Cardiac fibroblast (primary cell): ENCODE measurements at places on chromosomes 11 and 22.

DNA sequence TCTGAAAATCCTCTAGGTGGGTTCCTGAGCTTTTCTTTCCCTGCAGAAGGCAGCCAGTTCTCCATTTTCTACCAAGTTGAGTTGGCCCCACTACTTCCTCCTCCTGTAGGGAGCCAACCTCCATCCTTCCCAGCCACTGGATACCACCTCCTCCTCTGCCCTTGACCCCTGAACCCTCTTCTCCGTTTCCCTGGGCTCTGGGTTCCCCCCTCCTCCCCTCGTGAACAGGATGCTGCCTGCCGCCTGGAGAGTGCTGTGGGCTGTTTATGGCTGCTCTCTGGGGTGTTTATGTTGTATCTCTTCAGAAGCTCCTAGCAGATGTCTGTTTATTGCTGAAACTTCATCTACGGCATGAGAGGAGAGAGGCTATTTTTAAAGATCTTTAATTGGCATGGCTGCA, 8.6 kb downstream of the MICAL2 start:
- no peak for DNase-seq

GRCh38 chr22:30705710-30706651, 11.3 kb downstream of the OSBP2 start:
- DNase-seq, result peak; percentile 42

- DNase-seq, result no peak
Observed at GRCh38 chr22:23566705-23567475, 13.2 kb downstream of the IGLL1 start.

- no peak for DNase-seq
Observed at GRCh38 chr11:111776398-111777093, 10.4 kb upstream of the PPP2R1B start.

GRCh38 chr11:33689501-33689900, 11.1 kb downstream of the C11orf91 start:
- no peak for DNase-seq

GRCh38 chr11:107741044-107741823, 29.4 kb upstream of the SLN start:
- peak; percentile 51 for DNase-seq

- DNase-seq, result no peak
Observed at GRCh38 chr22:43571181-43571580, 159.4 kb downstream of the MPPED1 start.

GRCh38 chr11:1073261-1073724, 1.4 kb upstream of the MUC2 start:
- peak; percentile 76 for DNase-seq

- DNase-seq, result peak; percentile 99
Observed at GRCh38 chr22:30196141-30196879, 50.2 kb downstream of the LIF start.

DNA sequence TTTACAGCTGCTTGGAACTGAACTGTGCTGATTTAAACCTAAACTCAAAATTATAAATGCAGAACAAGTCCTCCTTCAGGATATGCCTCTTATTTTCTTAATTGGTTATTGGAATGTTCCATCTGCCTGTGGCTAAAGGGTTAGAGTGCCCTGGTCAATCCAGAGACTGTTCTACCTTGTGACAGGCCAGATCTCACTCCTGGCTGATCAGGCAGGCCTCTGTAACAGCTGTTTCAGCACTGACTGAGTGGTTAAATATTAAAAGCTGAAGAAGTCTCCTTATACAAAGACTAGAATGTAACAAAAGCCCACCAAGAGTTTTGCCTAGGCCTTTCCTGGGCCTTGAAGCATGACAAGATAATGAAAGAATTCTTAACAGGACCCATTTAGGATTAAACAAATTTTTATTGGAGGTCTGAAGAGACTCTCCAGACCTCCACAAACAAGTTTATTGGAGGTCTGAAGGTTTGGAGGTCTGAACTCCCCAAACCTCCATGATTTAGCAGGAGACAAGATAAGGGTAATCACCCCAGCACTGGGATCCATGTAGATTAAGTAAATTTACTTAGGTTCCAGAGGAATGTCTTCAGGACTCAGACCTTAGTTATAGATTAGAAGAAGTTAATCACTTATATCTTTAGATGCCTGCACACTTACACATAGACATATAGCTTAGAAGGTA, 35.8 kb downstream of the TMPRSS5 start:
- DNase-seq, result no peak

DNA sequence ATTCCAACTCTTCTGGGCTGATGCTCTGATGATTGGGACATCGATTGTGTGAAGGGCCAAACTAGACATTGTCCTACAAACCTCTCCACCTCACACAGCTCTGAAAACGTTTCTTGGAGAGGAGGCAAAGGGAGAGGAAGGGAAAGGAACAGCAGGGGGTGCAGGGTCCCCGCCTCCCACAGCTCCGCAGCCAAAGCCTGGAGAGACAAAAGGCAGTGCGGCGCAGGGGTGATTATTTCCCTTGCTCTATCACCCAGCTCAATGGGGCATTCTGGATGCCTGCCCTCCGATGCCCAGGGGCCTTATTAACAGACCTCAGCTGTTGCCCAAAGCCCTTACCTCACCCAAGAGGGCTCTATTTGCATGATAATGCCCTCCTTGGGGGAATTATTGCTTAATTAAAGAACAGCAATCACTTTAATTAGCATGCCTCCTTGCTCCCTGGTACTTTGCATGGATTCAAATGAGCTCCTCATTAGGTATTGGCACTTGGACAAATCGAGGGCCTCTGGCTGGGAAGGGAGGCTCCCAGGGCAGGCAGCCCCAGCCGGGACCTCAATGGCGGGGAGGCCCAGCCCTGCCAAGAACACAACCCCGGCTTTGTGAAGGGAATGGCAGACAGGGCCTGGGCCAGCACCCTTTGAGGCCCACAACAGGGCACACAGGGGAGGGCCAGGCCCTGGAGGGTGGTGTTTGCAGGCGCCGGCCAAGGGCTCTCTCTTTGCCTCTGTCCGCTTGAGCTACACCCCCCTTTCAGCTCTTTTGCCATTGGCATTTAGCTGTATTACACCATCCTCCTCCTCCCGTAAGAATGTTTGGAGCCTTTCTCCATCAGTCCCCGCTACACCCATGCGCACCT, 19.8 kb upstream of the CDON start:
- no peak for DNase-seq

DNA sequence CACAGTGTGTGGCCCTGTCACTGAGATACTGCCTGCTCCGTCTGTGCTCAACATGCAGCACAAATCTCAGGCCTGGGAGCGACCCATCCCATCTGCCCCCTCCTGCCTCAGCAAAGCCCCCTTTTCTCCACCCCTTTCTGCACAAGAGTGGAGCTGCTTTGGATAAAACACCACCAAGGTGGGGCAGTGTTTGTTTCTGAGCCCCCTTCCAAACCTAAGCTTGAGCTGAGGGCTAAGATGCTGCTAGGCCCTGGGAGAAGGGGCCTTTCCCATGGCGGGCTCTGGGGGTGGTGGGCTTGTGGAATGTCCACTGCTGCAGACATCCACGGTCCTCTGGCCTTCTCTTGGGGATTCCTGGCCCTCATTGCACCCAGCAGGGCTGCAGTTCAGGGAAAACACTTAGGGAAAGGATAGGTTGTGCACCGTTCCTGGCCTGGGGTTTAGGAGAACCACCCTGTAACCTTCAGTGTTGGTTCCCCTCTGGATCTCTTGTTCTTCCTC, 594.1 kb downstream of the TBC1D22A start:
- no peak for DNase-seq

GRCh38 chr22:35191412-35191811, 65.9 kb upstream of the HMGXB4 start:
- peak; percentile 33 for DNase-seq

- DNase-seq, result no peak
Observed at GRCh38 chr11:18780329-18780728, 11.3 kb downstream of the PTPN5 start.

DNA sequence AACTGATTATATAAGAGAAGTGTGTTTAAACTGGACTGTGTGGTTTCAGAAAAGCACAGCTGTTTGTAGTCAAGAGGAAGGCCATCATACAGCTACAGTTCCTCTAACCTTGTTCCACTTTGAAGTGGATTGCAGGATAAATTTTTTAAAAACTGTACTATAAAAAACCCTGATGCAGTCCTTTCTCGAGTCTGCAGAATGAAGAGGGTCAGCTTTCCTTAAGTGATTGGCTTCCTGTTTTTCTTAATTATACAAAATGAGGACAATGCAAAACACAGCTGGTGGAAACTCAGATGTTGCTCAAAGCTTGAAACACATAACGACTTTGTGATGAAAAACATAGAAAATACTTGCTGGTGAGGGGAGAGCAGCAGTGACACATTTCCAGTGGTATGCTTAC, 1060.5 kb downstream of the DLG2 start:
- DNase-seq, result no peak

DNA sequence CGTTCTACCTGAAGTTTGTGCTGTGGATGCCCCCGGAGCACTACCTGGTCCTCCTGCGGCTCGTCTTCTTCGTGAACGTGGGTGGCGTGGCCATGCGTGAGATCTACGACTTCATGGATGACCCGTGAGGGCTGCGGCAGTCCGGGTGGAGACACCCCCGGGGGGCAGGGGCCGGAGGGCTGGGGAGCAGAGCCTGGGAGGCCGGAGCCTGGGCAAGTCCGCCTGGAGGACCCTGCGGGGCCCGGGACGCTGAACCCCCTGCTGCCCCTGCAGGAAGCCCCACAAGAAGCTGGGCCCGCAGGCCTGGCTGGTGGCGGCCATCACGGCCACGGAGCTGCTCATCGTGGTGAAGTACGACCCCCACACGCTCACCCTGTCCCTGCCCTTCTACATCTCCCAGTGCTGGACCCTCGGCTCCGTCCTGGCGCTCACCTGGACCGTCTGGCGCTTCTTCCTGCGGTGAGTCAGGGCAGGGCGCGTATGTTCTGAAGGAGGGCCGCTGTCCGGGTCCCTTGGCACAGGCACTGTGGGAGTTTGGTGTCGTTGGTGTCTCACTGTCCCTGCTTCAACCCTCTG, 17.3 kb downstream of the RNH1 start:
- no peak for DNase-seq

DNA sequence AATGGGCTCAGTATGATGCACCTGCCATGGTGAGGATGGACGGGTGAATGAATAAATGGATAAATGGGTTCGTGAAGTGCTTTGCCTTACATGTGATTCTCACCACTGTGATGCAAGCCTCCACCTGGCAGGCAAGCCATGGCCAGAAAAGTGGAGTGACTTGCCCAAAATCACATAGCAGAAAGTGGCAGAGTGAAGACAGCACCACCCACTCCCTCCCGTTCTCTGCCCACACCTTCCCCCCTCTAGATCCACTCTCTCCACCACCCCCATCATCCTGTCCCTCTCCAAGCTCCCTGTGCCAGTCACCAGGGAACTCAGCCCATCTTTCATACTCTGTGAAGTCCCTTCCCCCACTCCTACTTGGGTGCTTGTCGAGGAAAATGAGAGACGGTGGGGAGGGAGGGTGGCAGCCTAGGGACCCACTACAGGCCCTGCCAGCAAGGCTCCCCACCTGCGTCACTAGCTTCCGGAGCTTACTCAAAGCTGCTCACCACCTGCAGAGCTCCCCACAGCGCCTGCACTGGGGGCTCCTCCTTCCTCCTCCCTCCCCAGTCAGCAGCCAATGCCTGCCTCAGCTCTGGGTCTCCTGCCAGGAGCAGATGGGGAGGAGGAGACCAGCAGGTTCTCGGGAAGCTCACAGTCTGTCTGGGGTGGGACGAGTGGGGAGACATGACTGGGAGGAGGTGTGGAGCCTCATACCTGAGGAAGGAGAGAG, 82.3 kb downstream of the PDE2A start:
- no peak for DNase-seq

DNA sequence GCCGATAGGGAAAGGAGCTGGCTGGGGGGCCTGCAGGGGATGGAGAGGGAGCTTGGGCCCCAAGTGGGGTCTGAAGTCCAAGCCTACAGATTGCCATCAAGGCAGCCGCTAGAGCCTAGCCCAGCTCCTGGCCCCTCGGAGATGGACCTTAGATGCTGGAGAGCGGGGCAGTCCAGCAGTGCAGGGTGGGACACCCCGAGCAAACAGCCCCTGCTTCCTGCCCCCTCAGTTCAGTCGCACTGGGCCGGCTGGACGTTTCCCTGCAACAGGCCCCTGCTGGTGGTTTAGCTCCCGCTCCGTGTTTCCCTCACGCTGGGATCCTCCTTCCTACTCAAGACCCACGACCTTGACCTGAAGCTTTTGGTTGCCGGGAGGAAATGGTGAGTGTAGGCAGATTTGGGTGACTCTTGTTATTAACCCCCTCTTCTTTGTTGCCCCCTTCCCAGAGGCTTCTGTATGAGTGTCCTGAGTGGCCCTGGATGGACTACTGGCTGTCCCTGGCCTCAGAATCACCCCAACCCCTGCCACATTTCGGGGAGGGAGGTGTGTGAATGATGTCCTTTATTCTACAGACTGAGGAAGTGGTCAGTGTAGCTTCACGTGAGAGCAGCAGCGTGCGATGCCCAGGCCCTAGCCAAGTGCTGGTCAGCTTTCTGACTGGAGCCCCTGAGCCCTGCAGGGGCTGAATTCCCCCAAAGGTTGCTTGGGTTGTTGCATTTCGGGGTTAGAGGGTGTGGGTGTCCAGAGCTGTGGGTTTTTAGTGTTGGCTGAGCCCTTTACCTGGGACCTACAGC, 2.7 kb downstream of the ST3GAL4 start:
- DNase-seq, result no peak

GRCh38 chr11:10314199-10315072, 9.6 kb downstream of the ADM start:
- peak; percentile 70 for DNase-seq

- DNase-seq, result no peak
Observed at GRCh38 chr11:76801736-76802135, 18.6 kb downstream of the TSKU start.

DNA sequence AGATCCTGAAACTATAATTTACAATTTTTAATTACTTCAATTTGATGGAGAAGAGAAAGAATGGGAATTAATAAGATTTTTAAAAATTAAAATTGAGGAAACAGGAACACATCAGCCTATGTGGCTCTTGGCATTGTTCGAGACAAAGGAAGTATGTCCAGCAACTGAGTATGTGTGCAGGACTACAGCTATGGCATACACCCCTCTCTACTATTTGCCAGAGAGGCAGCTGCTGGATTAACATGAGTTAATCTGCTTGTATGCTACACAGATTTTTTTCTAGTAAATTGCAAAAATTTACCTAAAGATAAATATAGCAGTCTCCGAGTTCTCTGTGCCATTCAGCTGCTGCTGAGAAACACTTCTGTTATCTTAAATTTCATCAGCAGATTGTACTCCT, 70.6 kb downstream of the PHF21A start:
- DNase-seq, result no peak
